ENCODE measurements at places on chromosomes 12 and 14. TPM values are rescaled to one million over a fixed set of nuclear protein-coding genes. Genes with fewer than 3 reads are reported as not detected.

DNA sequence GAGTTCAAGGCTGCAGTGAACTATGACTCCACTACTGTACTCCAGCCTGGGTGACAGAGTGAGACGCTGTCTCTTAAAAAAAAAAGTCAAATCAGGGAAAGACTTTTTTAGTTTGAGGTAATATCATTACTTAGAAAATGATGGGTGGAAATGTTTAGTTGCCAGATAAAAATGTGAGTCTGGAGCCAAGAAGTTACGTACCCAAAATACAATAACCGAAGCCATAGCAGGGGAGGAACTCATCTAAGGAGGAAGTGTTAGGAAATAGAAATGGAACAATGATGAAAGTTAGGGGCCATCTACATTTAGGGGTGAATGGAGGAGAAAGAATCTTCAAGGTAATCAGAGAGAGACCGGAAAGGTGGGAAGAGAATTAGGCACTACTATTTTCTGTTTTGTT lies 98.8 kb downstream of the DACT1 start:
- no peak overlapping the region for H3K4me3 ChIP-seq
- DNase-seq, result no peak
- H3K27ac ChIP-seq, result no peak overlapping the region
- no peaks in the 10 kb centered on the region for H3K4me1 ChIP-seq
- no peaks in the 10 kb centered on the region for H3K27me3 ChIP-seq

The PELI2 gene
- 18.6 TPM for total RNA-seq

The MUCL1 gene
- total RNA-seq, result not detected

The ALX1 gene
- total RNA-seq, result 0.25 TPM

The TTC9 gene
- total RNA-seq, result 22.5 TPM

DNA sequence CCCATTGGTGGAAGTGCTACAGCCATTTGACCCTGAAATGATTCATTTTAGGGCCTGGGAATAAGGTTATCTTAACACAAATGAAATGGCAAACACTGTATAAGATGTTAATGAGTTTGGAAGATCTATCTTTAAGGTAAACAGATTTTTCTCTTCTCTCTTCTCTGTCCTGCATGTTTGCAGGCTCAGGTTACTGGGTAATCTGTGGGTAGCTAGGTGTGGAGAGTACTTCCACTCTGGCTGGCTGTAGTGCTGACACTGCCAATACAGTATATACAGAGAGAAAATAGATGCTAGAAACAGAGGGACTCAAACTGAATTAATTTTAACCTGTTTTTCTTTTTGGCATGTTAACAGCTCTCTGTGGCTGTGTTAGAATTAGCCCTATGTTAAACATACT lies 84.6 kb downstream of the SLC38A6 start:
- H3K36me3 ChIP-seq, result peaks cover 13% of the 10 kb centered on the region
- H3K4me1 ChIP-seq, result peaks cover 21% of the 10 kb centered on the region
- DNase-seq, result no peak
- H3K27ac ChIP-seq, result no peak overlapping the region

The EFS gene
- 43.5 TPM for total RNA-seq

DNA sequence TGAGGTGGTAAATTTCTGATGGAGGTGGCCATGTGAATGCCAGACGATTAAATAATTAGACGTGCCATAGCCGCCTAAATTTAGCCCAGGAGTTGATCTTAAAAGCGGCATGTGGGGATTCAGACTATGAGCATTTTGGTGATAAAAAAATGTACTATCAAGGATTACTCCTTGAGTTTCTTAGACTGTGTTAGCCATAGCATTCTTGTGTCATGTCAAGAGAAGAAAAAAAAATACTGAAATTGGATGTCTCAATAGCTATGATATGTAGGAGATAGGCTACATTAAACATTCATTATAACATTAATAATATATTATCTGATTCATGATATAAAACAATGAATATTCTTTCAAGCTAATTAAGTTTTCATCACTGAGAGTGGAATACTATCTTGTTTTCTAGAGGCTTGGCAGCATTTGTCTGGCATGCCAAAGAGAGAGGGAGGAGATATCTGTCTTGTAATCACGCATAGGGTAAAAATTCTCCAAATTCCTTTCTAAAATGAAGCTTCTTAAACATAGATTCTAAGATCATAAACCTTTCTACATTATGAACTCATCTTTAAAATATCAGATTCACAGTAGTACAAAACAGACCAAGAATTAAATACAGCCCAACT lies 727.0 kb downstream of the C12orf50 start:
- H3K27me3 ChIP-seq, result no peaks in the 10 kb centered on the region
- no peaks in the 10 kb centered on the region for H3K4me1 ChIP-seq
- DNase-seq, result no peak
- H3K36me3 ChIP-seq, result no peaks in the 10 kb centered on the region
- no peak overlapping the region for H3K27ac ChIP-seq

DNA sequence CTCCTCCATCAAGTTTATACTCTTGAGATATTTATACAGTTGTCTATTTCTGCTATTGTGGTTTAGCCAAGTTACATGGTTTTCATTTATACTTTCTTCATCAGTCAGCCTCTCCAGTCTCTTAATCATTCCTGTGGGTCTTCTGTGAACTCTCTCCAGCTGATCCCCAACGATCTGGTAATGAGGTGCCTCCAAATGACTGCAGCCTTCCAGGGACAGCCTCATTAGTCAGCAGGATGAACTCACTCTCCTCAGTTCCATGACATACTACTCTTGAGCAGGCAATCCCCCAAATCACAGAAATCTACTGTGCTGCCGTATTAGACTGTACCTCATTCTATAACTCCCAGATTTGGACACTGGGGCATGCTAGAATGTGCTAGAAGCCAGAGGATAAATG lies 15.3 kb downstream of the AREL1 start:
- no peaks in the 10 kb centered on the region for H3K4me1 ChIP-seq
- H3K36me3 ChIP-seq, result peaks cover 23% of the 10 kb centered on the region
- DNase-seq, result no peak

DNA sequence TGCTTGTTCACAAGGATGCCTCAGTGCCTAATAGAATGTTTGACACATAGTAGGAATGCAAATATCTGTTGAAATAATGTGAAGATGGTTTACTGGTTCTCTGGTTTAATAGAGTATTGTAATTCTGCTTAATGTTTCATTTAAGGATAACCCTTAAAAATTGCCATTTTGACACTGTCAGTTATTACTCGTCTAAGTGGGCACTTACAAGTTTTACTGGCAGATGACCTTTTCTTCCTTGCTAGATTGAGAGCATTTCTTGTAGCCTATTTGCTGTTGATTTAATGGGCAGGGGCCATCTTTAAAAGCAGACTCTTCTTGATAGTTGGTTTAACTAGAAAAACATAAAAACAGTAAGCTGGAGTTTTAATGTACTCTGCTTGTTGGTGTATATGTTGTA lies 1.9 kb downstream of the TMEM263 start:
- H3K4me3 ChIP-seq, result peak overlapping the region; percentile 97
- DNase-seq, result no peak
- peaks cover 8% of the 10 kb centered on the region for H3K4me1 ChIP-seq
- H3K27me3 ChIP-seq, result peaks cover 23% of the 10 kb centered on the region
- H3K27ac ChIP-seq, result no peak overlapping the region

- peak; percentile 75 for DNase-seq
- peaks cover 2% of the 10 kb centered on the region for H3K36me3 ChIP-seq
- H3K27ac ChIP-seq, result no peak overlapping the region
- H3K4me3 ChIP-seq, result no peak overlapping the region
- H3K27me3 ChIP-seq, result peaks cover 16% of the 10 kb centered on the region
Observed at GRCh38 chr12:113130457-113131135, 5.0 kb downstream of the RASAL1 start.

GRCh38 chr12:102564026-102564425 lies 83.7 kb upstream of the IGF1 start:
- no peaks in the 10 kb centered on the region for H3K27me3 ChIP-seq
- H3K4me3 ChIP-seq, result no peak overlapping the region
- H3K27ac ChIP-seq, result no peak overlapping the region
- DNase-seq, result no peak
- peaks cover 19% of the 10 kb centered on the region for H3K4me1 ChIP-seq
- H3K36me3 ChIP-seq, result peaks cover 9% of the 10 kb centered on the region

The CLEC4C gene
- 0.50 TPM for total RNA-seq

GRCh38 chr12:70641691-70642090 lies 4.5 kb upstream of the PTPRB start:
- H3K27ac ChIP-seq, result no peak overlapping the region
- peaks cover 29% of the 10 kb centered on the region for H3K4me1 ChIP-seq
- no peak for DNase-seq

- H3K27me3 ChIP-seq, result no peaks in the 10 kb centered on the region
- H3K4me1 ChIP-seq, result no peaks in the 10 kb centered on the region
- H3K36me3 ChIP-seq, result no peaks in the 10 kb centered on the region
- DNase-seq, result no peak
- no peak overlapping the region for H3K4me3 ChIP-seq
Observed at GRCh38 chr12:103050273-103050672, 92.8 kb downstream of the ASCL1 start.

All from WTC11 (cell line).